ENCODE measurements at places on chromosomes 4 and X.

- no peak for DNase-seq
Observed at GRCh38 chr4:37865450-37865849, 25.4 kb upstream of the TBC1D1 start.

DNA sequence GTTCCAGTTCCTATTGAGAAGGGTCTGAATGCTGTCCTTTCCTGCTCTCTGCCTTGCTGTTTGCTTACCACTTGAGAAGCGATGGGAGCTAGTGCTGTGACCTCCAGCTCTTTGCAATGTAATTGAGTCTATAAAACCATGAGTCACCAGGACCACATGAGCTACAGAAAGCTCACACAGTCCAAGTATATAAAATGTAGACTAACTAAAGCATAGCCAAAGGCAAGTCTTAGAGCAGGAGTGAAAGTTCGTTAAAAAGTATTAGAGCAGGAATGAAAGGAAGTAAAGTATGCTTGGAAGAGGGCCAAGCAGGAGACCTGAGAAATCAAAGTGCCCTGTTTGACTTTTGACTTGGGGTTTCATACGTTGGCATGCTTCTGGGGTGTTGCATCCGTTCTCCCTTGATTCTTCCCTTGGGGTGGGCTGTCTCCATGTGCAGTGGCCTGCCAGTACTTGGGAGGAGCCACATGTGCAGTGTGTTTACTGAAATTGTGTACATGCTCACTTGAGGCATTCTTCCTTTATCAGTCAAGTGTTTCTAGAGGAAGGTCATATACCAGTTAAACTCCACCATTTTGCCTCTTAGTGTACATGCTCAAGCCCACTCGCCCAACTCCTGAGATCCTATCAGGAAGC is 71.3 kb upstream of the KIT start:
- peak; percentile 59 for DNase-seq

- no peak for DNase-seq
Observed at GRCh38 chr4:173094739-173095421, 73.7 kb upstream of the GALNT7 start.

- peak; percentile 85 for DNase-seq
Observed at GRCh38 chr4:165199286-165199685, 8.1 kb upstream of the KLHL2 start.

GRCh38 chr4:19455196-19455595 is 796.5 kb upstream of the SLIT2 start:
- no peak for DNase-seq

DNA sequence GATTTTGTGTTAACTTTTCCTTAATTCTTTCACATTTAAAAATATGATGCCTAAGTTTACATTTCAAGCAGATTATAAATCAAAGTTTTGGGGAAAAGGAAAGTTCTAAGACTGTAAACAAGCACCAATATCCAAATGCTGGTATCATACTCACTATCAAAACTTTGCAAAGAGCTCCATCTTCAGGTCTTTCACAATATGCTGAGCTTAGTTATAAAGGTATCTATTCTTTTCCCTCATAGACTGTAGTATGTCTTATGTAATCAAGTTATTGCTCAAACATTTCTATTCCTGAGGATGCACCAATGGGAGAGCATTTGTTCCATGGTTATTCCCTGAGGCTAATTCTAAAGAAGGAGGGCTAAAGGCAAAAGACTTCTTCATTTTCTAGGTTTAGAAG is 207.9 kb upstream of the FAM241A start:
- no peak for DNase-seq

GRCh38 chr4:52995360-52996030 is 133.4 kb downstream of the RASL11B start:
- DNase-seq = no peak

GRCh38 chrX:130654409-130654950 is 248.5 kb downstream of the ENOX2 start:
- peak; percentile 5 for DNase-seq

DNA sequence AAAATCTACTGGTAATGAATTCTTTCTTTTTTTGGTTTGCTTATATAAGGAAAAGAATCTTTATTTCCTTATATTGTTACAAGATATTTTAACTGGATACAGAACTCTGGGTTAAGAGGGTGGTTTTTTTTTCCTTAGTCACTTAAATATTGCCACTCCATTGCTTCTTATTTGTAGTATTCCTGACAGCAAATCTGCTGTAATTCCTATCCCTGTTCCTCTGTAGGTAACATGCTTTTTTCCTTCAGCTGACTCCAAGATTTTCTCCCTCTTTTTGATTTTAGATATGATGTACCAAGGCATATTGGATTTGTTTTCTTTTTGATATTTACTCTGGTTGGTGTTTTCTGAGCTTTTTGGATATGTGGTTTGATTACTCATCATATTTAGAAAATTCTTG is 278.6 kb downstream of the EVC2 start:
- no peak for DNase-seq

DNA sequence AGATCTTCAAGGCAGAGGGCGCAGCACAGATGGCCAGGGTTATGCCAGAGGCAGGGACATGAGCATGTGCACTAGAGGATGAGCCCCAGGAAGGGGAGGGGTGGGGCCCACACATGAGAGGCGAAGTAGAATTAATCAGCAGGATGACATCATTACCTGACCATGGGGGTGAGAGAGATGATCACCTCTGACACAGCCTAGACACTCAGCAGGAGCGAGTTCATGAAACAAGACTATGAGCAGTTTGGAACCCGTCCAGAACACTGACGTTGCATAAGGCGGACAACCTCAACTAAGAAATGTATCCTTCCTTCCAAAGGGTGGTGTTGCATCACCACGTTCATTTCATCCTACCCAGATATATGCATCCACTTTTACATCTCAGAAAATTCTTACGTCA is 446.7 kb upstream of the TENM3 start:
- no peak for DNase-seq

DNA sequence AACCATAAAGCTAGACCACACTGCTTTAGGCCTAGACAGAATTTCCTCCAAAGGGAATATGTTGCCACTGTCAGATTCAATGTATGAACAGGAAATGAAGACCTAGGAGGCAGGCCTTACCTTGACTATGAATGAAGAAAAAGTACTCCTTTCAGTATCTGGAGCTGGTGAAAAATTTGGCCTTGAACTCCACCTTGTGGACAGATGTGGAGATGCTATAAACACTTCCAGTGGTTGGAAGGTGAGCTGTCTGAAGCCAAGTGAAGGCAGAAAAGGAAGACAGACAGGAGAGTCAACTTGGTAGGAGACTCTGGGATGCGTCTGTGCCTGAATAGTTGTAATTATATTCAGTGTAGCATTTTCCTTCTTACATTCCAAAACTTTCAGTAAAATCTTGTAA is 17.2 kb downstream of the SPIN3 start:
- DNase-seq = peak; percentile 0

DNA sequence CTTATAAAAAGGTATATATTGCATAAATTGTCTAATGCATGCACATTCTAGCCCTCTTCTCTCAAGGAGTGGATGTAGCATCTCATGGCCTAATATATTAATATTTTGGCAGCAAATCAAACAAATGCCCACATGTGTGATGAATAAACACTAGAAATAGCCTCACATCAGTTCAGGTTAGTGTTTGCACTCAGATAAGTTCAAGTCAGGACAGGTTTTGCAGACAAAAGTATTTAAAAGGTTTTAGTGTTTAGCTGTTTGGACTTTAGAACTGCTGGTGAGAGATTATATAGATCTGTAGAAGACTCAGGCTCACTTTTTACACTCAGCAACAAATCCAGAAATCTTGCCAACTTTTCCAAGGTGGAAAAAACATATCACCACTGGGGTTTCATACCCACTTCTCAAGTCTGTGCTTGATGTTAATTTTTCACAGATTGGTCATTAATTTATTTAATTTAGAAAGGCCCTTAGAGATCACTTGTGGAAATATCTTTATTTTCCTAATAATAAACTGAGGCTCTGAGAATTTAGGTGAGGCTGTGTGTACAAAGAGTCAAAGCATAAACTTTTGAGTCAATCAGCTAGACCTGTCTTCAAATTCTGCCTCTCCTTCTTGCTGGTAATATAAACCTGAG is 362.6 kb downstream of the GASK1B start:
- no peak for DNase-seq

GRCh38 chrX:110915570-110915969 is 120.0 kb upstream of the CHRDL1 start:
- DNase-seq = no peak

- peak; percentile 64 for DNase-seq
Observed at GRCh38 chrX:70826715-70827114, 81.8 kb downstream of the TEX11 start.
